Psoas muscle (tissue), 8 donors: ENCODE measurements at places on chromosomes 5 and 9.

- no peaks in the 10 kb centered on the region for H3K27me3 ChIP-seq
- no peak overlapping the region for H3K27ac ChIP-seq
- no peaks in the 10 kb centered on the region for H3K4me1 ChIP-seq
- no peaks in the 10 kb centered on the region for H3K36me3 ChIP-seq
Observed at GRCh38 chr5:61595426-61595825, 263.4 kb downstream of the ZSWIM6 start.

DNA sequence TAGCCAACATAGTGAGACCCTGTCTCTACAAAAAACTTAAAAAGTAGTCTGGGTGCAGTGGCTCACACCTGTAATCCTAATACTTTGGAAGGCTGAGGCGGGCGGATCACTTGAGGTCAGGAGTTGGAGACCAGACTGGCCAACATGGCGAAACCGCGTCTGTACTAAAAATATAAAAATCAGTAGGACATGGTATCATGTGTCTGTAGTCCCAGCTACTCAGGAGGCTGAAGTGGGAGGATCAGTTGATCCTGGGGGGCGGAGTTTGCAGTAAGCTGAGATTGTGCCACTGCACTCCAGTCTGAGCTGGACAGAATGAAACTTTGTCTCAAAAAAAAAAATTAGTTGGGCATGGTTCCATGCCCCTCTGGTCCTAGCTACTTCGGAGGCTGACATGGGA, 57.9 kb upstream of the MIER3 start:
- no peaks in the 10 kb centered on the region for H3K4me1 ChIP-seq
- no peaks in the 10 kb centered on the region for H3K36me3 ChIP-seq
- DNase-seq, result no peak

GRCh38 chr5:124755565-124755964, 9.1 kb upstream of the ZNF608 start:
- no peaks in the 10 kb centered on the region for H3K36me3 ChIP-seq
- H3K4me1 ChIP-seq, result peaks cover 16% of the 10 kb centered on the region
- H3K27ac ChIP-seq, result no peak overlapping the region
- peak overlapping the region; percentile 50 for H3K4me3 ChIP-seq
- DNase-seq, result no peak

GRCh38 chr5:33701251-33701650, 190.5 kb downstream of the ADAMTS12 start:
- no peak overlapping the region for H3K4me3 ChIP-seq
- H3K27ac ChIP-seq, result no peak overlapping the region
- no peaks in the 10 kb centered on the region for H3K4me1 ChIP-seq

- H3K4me1 ChIP-seq, result peaks cover 10% of the 10 kb centered on the region
- no peak overlapping the region for H3K27ac ChIP-seq
- H3K4me3 ChIP-seq, result no peak overlapping the region
- H3K27me3 ChIP-seq, result no peaks in the 10 kb centered on the region
- H3K36me3 ChIP-seq, result no peaks in the 10 kb centered on the region
- no peak for DNase-seq
Observed at GRCh38 chr5:124054564-124054963, 542.6 kb downstream of the CSNK1G3 start.

DNA sequence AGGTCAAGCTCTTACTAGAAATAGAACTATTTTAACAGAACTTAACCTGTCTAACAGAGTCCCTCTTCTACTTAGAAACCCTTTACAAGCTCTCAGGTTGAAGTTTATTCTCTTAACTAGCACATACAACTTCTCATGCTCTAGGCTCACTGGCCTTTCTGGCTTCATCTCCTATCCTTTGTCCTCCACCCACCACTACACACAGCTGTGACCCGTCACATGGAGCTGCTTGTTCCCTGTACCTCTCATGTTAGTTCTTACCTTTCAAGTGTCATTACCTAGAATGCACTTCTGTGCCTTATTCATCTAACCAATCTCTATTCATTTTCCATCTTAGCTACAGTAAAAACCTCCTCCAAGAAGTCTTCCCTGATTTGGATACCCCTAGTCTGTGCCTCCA, 89.4 kb upstream of the APC start:
- H3K36me3 ChIP-seq, result no peaks in the 10 kb centered on the region
- no peak overlapping the region for H3K27ac ChIP-seq
- H3K4me1 ChIP-seq, result no peaks in the 10 kb centered on the region
- DNase-seq, result no peak
- H3K4me3 ChIP-seq, result no peak overlapping the region

DNA sequence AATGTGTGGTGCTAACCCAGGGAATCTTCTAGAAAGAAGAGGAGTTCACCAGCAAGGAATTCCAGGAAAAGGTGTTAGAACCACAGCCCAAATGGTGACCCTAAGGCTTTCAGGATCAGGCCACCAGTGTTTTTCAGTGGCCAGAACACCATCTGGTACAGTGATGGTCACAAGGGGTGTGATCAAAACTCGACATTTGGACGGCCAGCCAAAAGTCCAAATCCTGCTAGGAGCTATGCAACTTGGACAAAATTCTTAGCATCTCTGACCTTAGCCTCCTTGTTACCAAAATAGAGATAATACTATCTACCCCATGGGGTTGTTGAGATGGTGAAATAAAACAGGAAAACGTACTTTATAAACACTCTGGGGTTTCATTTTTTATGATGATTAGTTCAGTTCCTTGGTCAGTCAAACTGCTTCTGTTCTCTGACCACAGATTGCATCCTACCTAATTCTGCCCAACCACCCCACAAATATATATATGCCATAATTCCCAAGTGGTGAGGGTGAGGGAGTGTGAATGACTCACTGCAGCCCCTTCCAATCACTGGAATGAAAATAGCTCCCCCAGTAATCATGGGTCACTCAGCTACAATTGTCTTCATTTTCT, 210.3 kb downstream of the CDK5RAP2 start:
- no peaks in the 10 kb centered on the region for H3K27me3 ChIP-seq
- H3K27ac ChIP-seq, result no peak overlapping the region
- H3K4me1 ChIP-seq, result no peaks in the 10 kb centered on the region
- H3K4me3 ChIP-seq, result no peak overlapping the region
- no peaks in the 10 kb centered on the region for H3K36me3 ChIP-seq

DNA sequence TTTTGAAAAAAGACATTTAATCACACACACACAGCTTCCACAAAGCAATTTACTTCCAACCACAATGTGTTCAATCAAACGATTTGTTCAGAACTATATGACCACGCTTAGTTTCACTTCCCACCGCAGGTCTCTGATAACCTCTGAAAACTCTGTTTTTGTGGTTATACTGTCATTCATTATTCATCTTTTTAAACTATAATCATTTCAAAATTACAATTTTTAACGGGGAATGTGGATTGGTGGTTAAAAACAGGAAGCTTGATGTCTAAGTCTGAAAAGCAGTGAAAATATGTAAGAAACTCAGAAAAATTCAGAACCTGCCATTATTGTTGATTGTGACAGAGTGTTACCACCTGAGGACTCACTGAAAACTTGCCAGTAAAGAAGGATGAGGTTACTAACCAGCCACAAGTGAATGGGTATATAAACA, 12.7 kb upstream of the TMEM174 start:
- no peaks in the 10 kb centered on the region for H3K27me3 ChIP-seq
- no peak for DNase-seq
- H3K27ac ChIP-seq, result no peak overlapping the region
- H3K4me1 ChIP-seq, result no peaks in the 10 kb centered on the region
- H3K4me3 ChIP-seq, result no peak overlapping the region
- no peaks in the 10 kb centered on the region for H3K36me3 ChIP-seq

DNA sequence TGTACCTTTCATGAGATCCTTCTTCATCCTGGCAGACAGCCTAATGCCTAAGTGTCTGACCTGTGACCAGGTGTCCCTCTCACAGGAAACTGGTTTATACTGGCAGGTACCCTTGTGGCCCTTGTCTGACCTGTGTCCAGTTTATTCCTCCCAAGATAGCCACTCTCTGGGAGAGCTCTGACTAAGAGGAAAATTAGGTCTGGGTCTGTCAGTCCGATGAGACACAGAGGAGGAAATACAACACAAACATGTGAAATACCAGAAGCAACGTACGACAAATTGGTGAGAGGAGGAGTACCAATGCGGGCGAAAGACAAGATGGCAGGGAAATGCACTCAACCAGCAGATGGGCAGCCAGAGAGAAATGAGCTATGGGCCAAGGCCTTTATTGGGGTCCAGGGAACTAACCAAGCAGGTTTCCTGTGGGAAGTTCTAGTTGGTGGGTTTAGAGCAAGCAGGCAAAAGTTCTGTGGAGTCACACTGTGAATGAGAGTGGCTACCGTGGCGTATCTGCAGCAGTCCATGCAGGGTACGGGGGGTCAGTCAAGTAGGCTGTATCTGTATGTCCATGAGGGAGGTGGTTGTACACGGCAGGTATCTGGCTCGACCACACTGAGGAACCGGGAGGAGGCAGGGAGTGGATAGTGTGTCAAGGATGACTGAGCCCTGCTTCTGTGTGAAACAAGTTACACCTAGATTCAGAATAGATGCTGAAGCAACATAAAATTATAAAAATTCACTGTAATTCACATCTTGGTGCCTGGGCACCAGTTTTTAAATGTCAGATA, 109.0 kb downstream of the MLLT3 start:
- H3K4me3 ChIP-seq, result no peak overlapping the region
- peaks cover 9% of the 10 kb centered on the region for H3K4me1 ChIP-seq
- DNase-seq, result no peak
- H3K27ac ChIP-seq, result no peak overlapping the region

DNA sequence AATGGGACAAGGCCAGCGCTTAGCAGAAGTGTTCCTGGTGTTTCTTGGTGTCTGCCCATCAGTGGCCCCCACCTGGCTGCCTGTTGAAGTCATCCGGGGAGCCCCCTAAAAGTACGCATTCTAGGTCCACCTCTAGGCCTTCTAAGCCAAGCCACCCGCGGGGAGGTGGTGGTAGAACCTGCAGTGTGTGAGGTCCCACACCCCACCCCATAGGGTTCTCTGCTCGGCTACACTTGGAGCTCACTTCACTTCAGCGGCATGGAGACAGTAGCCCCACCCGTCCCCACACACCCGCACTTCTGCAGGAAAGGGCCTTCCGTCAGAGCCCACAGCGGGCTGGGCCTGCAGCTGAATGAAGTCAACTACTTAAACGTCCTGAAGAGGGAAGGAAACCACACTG, 29.6 kb upstream of the FCN2 start:
- no peak for DNase-seq
- H3K27me3 ChIP-seq, result peaks cover 10% of the 10 kb centered on the region
- H3K4me1 ChIP-seq, result no peaks in the 10 kb centered on the region
- H3K36me3 ChIP-seq, result no peaks in the 10 kb centered on the region
- H3K27ac ChIP-seq, result no peak overlapping the region

DNA sequence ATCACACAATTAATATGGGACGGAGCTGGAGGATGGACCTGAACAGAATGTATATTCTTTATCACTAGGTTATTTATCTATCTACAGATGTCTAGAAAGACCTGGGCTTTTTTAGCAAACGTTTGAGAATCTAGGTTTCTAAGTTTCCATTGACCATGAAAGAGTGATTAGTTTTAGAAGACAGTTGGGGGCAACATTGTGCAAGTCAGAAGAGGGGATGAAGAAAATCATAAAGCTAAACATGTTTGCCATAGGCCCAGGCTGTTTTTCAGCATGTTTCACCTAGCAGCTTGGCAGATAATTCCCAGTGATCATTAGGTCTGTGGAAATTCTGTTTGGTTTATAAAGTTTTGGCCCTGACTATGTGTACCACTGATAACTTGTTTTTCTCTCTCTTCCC, 44.1 kb upstream of the CDKN2B start:
- H3K27me3 ChIP-seq, result no peaks in the 10 kb centered on the region
- peaks cover 11% of the 10 kb centered on the region for H3K4me1 ChIP-seq
- DNase-seq, result no peak
- no peak overlapping the region for H3K4me3 ChIP-seq
- H3K36me3 ChIP-seq, result no peaks in the 10 kb centered on the region
- H3K27ac ChIP-seq, result no peak overlapping the region

DNA sequence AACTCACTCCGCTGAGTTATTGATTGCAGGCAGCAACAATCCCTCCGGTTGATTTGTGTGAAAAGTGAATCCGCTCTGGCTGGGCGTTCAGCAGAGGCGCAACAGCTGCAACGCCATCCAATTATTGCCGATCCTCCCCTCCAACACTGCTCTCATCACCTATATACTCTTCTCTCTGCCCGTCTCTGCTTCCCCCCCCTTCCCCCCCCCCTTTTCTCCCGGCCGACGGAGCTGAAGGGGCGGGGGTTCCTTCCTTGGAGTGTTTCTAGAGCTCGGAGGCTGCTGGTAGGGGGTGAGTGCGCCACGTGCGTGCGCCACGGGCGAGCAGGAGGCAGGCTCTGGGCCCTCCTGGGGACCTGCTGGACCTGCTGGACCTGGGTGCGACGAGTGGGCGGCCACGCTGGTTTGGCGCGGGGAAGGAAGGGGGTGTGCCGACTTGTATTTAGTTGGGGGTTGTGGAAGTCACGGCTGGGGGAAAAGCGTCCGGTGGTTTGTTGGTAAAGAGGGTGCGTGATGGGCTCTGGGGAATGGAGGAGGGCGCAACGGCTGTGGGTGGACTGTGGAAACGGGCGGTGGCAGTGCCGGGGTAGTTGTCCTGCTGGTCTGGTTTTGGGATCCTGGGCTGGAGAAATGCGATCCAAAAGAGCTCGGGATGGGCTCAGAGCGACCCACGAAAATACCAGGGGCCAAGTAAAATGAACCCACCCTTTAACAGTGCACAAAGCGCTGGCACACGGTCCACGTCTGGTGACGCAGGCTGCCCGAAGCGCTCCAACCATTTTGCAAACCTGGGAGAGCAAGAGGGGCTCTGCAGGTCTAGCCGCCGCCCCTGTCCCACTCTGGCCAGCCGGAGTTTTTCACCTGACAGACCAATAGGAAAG, 6.4 kb upstream of the MEF2C start:
- H3K27me3 ChIP-seq, result no peaks in the 10 kb centered on the region
- peak overlapping the region; percentile 76 for H3K4me3 ChIP-seq
- peak overlapping the region; percentile 88 for H3K27ac ChIP-seq
- peaks cover 73% of the 10 kb centered on the region for H3K4me1 ChIP-seq
- no peaks in the 10 kb centered on the region for H3K36me3 ChIP-seq
- peak; percentile 72 for DNase-seq

DNA sequence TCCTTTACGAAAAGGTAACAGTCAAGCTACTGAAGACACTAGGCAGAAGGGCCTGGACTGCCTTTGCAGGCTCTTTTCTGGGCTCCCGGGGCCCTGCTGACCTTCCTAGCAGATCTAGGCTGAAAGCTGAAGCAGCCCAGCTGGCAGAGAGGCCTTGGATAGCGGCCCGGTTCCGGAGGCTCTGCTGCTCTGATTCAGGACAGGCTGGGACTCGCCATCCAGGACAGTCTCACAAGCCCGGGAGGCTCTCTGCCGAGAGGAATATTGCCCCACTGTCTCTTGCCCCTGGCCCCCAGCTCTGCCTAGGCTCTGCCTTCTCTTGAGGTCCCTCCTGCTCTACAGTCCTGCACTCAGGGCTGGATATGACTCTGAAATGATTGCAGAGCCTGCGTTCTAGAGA, 67.8 kb downstream of the PSD2 start:
- DNase-seq, result peak; percentile 73
- H3K4me3 ChIP-seq, result no peak overlapping the region
- H3K4me1 ChIP-seq, result peaks cover 12% of the 10 kb centered on the region
- peak overlapping the region; percentile 82 for H3K27ac ChIP-seq
- H3K27me3 ChIP-seq, result no peaks in the 10 kb centered on the region
- H3K36me3 ChIP-seq, result no peaks in the 10 kb centered on the region

GRCh38 chr9:95107001-95107749, 210.3 kb downstream of the FANCC start:
- H3K27me3 ChIP-seq, result no peaks in the 10 kb centered on the region
- no peak for DNase-seq
- H3K27ac ChIP-seq, result peak overlapping the region; percentile 42
- H3K36me3 ChIP-seq, result peaks cover 3% of the 10 kb centered on the region
